ENCODE measurements at places on chromosomes 2 and 18.
A peak's percentile ranks its signal among the peaks of the same experiment; 100 is the strongest.

GRCh38 chr2:210818473-210818872 lies 262.1 kb downstream of the CPS1 start:
- DNase-seq: no peak

- DNase-seq: no peak
Observed at GRCh38 chr2:186098821-186099220, 360.2 kb downstream of the FSIP2 start.

DNA sequence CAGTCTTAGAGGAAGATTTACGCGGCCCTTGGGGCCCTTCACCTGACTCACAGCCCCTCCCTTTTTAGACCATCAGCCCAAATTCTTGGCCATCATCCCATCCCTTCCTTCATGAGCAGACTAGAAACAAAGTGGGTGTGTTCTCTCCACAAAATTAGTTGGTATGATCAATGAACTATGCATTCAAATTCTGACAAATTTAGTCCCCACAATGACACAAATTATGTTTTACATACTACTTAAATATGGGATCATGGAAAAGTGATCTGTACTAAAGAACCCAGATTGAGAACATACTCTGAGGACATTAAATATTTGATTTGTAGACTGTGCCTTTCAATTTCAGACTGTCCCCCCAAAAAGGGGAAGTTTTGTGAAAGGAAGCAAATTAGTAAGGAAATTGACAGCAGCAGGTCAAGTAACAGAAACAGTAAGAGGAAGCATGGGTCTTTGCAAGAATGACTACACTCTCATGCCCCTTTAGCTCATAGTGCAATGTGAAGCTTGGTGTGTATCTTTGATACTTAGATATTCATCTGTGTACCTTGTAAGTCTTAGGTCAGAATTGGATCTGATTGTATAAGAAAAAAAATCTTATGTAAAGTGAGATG lies 2.2 kb upstream of the MAPRE2 start:
- no peak for DNase-seq

DNA sequence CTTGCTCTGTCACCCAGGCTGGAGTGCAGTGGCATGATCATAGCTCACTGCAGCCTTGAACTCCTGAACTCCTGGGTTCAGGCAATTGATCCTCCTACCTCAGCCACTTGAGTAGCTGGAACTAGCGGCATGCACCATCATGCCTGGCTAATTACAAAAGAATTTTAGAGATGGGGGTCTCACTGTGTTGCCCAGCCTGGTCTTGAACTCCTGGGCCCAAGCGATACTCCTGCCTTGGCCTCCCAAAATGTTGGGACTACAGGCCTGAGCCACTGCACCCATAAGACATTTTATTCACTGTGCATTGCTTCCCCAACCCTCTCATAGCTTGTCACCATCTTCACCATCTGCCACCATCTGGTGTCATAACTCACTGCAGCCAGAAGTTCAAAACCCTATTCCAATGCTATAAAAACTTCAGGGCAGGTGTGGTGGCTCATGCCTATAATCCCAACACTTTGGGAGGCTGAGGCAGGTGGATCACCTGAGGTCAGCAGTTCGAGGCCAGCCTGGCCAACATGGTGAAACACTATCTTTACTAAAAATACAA lies 78.7 kb downstream of the NCAPH start:
- DNase-seq: no peak

- DNase-seq: no peak
Observed at GRCh38 chr2:34414856-34415255, 815.8 kb upstream of the FAM98A start.

GRCh38 chr2:34851804-34852203 lies 1252.7 kb upstream of the FAM98A start:
- DNase-seq: no peak

DNA sequence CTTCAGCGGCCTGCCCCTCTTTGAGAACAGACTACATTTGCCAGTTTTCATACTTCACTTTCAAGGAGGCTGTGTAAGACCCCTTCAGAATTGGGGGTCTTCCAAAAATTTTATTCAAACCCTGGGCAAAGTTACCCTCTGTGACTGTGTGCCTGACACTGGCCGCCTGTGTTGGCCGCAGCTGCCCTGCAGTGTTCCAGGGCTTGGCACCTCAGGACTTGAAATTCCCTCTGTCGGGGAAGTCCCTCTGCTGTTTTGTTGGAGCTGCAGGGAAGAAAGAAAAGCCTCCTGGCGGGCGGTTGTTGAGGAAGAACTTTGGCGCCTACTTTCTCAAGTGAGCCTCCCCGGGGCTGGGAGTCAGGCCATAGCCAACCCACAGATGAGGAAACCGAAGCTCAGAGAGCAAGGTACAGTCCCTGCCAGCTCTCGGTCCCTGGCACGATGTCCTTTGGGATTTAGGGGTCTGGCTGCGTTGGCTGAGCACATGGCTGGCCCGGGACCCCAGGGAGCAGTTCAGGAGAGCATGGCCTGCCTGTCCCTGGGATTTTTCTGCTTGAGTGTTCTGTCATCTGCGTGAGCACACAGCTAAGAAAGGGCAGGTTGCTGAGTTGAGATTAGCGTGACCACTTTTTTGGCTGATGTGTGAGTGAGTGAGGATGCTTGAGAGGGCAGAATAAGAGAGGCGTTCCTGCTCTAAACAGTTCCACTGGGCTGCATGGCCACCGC lies 17.9 kb upstream of the ASB1 start:
- no peak for DNase-seq

DNA sequence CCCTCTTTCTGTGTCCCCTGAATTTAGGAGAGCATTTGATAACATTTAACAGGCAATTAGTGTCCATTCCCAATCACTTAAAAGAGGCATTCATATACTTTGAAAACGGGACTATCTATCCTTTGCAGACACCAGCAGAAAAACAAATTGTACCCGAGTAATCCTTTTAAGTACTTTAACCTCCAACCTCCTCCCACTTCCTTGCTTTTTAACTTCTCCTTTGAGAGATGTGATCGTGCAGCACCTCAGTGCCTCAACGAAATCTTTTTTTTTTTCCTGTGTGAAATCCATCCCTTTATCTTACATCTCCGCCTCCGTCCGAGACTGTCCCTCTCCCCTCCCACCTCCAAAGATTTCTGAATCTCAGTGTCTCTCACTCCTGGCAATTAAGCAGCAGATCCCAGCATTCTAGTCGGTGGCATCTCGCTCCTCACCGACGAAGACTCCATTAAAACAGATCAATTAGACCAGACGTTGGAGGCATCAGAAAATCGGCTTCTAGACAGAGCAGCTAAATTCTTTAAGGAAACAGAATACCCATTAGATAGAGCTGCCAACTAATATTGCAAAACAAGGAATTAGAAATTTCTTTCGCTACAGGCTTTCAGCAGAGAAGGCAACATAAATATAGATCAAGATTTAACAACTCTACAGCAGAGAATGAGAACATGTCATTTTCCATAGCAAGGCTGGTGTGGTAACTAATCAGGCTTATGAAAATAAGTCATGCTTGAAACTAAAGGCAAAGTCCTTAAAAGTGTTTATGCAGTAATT lies 1.9 kb upstream of the TMEFF2 start:
- DNase-seq: no peak

DNA sequence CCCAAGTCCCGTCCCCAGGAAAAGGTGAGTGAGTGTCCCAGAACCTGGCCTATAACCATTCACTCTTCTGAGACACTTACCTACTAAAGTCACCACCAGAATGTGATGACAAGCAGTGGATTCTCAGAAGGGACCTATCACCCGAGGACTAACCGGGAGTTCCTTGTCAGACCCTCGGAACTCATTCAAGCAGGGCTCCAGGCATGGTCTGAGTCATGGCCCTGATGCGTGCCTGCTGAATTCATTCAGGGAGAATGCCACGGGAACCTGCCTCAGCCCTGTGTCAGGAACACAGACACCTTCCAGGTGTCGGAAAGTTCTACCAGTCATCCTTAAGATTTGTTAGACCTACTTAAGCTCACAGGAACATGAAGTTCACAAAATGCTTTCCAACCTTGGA lies 29.8 kb downstream of the ALPK2 start:
- DNase-seq: no peak

DNA sequence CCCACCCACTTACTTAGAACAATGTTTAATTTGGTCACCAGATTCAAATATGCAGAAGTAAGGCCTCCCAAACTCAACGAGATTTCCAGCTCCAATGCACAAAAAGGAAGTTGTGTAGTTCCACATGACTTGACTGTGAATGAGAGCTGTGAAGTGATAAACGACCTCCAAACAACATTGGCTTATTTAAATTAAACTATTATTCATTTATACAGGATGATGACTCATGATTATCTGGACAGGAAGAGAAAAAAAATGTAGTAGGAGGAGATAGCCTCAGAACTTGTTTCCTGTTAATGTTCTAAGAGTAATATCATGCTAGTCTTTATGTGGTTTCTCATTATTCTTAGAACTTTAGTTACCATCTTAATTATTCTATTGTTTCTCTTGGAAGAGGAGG lies 237.3 kb downstream of the C1D start:
- no peak for DNase-seq

GRCh38 chr18:13216092-13216582 lies 2.4 kb upstream of the LDLRAD4 start:
- DNase-seq: peak; percentile 55

DNA sequence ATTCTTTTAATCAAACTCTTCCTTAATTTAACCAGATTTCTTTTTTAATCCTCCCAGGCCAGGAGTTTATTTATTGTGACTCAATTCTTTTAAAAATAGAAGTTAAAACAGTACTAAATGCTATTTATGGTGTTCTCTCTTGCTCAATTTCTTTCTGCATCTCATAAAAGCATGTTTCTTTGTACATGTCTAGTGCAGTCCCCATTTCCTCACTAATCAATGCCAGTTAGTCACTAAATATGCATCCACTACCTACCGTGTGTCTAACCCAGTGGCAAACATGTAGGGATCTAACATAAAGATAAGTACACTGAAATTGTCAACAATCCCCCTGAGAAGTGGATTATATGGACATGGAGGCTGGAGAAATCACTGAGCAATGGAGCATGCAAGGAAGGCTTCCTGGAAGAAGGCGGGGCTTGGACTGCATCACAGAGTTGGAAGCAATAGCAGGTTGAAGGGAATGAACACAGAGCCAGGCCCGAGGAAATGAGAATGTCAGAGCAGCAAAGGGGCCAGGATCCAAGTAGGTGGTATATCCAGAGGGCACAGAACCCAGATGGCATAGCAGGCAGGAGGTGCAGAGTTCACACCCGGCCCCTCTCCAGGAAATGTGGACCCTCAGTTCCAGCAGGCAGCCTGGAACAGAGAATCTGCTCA lies 105.3 kb upstream of the FOSL2 start:
- DNase-seq: no peak

DNA sequence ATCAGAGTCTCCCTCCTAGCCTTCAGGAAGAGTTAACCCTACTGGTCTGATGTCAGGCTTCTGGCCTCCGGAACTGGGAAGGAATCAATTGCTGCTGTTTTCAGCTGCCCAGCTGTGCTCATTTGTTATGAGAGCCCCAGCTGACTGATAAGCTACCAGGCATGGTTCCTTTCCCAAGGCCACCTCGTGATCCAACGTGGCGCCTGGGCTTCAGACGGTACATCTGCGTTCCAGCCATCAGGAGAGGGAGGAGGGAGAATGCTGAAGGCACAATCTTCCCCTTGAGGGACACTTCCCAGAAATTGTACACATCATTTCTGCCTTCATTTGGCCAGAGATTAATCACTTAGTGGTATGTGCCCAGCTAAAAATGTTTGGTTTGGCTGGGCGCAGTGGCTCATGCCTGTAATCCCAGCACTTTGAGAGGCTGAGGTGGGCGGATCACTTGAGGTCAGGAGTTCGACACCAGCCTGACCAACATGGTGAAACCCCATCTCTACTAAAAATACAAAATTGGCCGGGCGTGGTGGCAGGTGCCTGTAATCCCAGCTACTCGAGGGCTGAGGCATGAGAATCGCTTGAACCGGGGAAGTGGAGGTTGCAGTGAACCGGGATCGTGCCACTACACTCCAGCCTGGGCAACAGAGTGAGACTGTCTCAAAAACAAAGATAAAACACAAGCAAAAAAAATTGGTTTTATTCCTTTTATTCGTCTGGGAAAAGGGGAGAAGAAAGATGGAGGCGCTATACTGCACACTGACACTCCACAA lies 10.5 kb upstream of the ARMC9 start:
- DNase-seq: no peak

- no peak for DNase-seq
Observed at GRCh38 chr18:48138660-48139430, 208.4 kb upstream of the SMAD2 start.
